ENCODE measurements at places on chromosomes 3 and 15.

- DNase-seq: no peak
Measured at GRCh38 chr3:121803771-121804320, 31.0 kb downstream of the IQCB1 start.

DNA sequence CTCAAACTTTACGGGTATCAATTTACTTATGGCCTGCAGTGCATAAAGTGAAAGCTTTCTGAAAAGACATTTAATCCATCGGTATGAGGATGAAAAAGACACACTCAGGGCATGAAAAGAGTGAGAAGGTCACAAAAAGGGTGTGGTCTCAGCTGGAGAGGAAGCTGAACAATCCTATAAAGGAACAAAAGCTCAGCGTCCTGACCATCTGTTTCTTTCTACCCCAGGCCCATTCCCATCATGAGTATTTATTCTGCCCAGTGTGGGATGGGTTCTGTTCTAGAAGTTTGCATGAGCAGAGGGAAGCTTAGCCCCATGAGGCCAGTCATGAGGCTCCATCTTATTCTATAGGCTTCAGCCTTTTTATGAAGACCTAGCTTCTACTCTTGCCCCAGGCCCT is 144.6 kb downstream of the LPP start:
- DNase-seq: no peak

- DNase-seq: no peak
Measured at GRCh38 chr3:169479314-169479939, 184.1 kb downstream of the MECOM start.

DNA sequence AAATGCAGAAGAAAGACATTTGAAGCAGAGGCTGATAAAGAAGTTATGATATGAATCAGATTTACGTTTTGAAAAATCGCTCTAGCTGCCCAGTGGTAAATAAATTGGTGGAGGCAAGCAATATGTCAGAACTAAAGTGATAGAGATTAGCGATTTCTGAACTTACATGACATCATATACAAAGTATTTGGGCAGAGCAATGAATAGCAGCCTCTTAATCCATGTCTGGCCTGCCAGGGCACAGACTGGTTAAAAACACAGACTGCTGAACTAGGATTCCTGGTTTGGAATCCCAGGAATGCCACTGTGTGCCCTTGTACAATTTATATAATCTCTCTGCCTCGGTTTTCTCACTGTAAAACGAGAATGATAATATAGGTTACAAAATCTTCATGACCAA is 243.1 kb upstream of the SETMAR start:
- DNase-seq: no peak

- no peak for DNase-seq
Measured at GRCh38 chr15:86115145-86115801, 35.6 kb downstream of the AGBL1 start.

DNA sequence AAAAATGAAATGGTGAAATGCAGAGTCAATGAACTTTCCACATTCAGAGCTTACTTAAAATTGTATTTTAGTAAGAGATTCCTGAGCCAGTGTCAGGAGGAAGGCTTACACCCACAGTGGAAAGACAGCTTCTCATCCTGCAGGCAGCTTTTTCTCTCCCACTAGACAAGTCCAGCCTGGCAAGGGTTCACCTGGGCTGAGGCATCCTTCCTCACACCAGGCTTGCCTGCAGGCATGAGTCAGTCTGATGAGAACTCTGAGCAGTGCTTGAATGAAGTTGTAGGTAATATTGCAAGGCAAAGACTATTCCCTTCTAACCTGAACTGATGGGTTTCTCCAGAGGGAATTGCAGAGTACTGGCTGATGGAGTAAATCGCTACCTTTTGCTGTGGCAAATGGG is 3.1 kb downstream of the CCR4 start:
- DNase-seq: no peak

DNA sequence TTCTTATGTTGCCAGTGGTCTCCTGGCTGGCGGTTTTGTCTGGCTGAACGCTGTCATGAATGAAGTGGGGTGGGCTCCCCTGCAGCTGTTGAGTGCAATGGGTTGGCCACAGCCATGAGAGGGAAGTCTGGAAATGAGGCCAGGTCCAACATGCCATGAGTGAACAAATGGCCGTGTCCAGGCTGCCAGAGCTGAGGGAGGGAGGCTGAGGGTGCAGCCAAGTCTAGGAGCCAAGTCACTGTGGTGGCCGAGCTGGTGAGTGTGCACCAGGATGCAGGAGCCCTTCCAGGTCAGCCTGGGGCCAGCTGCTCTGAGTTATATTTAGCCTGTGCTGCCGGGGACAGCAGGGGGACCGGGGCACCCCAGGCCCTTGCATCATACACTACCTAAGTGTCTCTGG is 24.7 kb upstream of the PRR23E start:
- DNase-seq: no peak

DNA sequence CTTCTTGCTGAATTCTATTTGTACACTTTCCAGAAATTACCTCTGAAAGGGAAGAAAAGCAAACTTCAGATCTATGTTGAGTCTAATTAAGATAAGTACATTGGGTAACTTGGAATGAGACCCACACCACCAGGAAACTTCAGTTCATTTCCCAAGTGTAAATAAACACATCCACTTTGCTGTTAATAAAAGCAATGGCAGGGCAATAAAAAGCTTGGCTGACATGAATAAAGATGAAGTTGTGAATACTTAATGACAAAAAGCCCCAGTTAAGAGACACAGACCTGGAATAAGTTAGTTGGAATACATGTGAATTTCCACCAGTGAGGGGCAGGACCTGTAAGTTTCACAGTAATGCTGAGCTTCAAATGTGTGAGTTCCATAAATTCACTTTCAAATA is 83.3 kb downstream of the MEX3B start:
- DNase-seq: no peak

DNA sequence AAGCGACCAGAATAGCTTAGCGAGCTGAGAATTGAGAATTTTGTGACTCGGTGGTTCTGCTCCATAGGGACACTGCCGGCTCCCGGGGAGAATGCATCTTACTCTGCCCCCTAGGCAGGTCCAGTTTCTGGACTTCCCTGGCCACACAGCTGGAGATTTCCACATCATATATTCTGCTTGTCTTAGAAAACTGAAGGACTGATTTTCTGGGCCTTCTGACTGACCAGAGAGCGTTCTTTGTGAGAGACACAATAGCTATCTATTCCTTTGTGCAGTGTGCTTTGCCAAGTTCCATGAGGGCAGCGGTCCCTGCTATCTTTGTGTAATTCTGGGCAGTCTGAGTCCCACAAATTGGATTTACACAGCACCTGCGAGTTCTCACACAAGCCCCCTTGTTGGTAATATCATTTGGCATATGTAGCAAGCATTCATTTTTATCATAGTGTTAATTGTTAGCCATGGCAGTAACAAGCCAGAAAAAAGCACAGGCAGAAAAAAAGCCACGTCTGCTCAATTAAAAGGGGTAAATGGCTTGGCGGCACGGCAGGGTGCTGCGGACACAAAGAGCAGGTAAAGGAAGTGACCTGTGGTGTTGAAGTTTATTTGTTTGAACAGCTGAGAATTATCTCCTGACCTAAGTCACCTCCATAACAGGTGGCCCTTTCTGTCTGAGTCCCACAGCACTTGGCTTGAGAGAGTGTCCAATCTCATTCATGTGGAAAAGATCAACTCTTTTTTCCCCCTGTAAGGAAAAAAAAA is 688.7 kb downstream of the TUSC7 start:
- DNase-seq: no peak

DNA sequence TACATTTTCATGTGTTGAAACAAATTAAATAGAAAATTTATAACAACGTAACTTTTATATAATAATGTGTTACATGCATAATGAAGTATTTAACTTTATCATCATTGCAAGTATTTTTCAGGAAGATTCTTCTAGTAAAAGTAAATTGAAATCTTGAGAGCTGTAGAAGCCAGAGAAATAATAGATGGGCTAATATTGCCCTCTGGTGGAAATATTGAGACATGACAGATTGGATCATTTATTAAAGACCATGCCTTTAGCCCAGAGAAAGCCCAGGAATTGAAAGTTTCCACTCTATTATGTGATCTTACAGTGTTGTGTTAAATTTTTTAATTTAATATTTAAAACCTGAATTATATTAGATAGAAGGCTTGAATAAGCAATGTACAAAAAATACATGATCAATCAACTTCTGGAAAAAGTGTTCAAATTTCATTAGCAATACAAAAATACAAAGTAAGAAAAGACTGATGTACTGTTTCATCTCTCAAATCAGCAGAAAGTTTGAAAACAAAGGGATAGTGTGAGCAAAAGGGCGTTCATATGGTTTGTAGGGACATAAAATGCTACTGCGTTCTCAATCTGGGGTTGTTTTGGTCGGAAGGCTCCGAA is 52.7 kb upstream of the SPTSSB start:
- no peak for DNase-seq

DNA sequence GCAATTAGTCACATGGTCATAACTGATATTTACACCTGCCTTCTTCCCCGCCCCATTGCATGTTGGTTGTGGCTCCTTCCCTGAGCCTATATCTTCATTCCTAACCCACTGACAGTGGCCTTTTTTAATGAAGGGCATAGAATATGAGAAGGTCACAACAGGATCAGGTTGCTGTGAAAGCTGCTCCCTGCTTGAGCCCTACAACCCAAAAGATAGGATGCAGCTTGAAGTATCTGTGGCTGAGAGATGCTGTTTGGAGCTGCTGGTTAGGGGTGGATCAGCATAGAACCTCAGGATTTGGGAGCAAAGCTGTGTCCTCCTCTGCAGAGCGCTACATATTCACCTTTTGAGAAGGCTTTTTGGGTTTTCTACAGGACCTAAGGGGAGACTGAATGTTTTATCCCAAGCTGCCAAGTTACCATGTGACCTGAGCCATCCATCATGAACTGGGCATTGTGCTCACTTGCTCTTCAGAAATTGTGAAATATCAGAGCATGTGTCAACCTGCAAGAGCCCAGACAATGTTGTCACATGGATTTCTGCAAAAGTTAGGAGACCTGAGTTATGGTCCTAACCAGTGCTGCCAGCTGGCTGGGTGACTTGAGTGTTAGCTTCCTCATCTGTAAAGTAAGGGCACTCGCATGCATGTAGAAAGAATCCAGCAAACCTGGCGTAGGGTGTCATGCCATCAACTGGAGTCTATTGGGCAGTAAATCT is 49.8 kb upstream of the ARL8B start:
- no peak for DNase-seq

GRCh38 chr15:71485094-71485693 is 325.2 kb upstream of the NR2E3 start:
- DNase-seq: no peak

DNA sequence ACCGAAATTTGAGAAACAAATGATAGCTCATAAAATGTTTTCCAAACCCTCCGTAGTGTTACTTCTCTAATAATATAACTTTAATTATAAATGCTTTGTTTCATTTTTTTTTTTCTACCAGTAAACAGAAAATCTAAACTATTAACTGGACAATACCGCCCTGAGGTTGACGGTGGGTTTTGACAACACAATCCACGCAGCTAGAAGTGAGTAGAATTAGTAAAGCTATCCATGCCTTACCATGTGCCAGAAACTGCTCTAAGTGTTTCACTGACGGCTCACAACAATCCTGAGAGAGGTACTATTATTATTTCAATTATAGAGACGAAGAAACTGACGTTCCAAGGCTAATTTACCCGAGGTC is 410 bp downstream of the NDUFAF1 start:
- no peak for DNase-seq

GRCh38 chr15:63968700-63969099 is 77.6 kb downstream of the DAPK2 start:
- DNase-seq: no peak

- DNase-seq: no peak
Measured at GRCh38 chr3:152497457-152497856, 228.7 kb downstream of the MBNL1 start.

DNA sequence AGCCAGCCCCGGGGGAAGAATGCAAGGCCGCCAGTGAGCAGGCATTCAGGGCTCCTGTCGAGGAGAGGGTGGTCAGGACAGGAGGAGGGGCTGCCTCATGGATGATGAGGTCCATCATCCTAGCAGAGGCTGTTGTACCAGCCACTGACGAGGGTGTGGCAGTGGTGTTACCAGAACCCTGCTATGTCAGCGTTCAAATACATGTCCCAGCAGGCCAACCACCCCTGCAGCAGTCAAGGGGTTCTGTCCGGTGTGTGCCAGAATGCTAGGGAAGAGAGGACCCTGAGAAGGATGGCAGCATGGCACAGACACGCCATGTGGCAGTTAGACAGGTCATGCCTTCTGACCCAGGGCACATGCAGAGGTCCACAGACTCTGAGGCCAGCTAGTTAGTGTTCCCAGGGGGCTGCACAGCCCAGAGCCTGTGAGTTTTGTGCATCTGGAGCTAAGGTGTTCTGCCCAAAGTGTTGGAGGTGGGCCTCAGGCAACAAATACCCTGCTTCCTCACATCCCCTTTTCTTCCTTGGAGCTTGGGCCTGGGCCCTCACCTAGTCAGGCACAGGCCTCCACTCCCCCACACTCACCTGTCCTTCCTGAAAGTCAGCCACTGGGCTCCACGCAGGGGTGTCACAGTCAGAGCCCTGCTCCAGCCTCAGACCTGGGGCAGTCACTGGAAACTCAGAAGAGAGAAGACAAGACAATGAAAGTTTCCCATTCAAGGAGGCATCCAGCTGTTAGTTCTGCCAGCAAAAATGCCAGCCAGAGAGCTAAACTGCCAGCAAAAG is 7.8 kb downstream of the PAK6 start:
- DNase-seq: no peak

- no peak for DNase-seq
Measured at GRCh38 chr3:12165909-12166308, 7.2 kb upstream of the TIMP4 start.

DNA sequence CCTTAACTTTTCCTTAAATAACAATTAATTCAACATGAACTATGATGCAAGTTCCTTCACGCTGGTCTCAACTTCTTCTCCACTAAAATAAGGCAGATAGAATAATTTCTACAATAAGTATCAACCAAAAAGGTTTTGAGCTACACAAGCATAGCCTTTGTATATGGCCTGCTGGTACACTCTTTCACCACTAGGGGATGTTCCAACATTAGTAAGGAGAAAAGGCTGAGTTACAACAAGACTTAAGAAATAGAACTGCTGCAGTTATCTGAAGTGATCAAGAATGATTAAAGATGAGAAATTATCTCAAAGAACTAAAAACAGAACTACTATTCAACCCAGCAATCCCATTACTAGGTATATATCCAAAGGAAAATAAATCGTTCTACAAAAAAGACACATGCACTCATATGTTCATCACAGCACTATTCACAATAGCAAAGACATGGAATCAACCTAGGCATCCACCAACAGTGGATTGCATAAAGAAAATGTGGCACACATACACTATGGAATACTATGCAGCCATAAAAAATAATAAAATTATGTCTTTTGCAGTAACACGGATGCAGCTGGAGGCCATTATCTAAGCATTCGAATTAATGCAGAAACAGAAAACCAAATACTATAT is 14.4 kb downstream of the ATP13A3 start:
- DNase-seq: no peak

DNA sequence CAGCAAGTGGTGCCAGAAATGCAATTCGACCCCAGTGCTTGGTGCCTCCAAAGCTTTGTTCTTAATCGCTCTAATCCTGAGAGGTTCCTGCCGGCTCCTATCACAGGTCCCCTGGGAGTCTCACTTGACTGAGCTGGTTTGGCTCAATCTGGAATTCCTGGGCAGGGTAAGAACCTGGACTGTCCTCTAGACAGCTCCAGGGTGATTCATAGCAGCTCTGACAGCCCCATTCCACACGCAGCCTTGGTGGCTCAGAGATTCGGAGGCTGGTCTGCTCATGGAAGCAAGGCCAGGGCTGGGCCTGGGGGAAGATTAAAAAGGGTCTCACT is 37.9 kb downstream of the MYO5C start:
- DNase-seq: no peak
